CD8-positive, alpha-beta memory T cell (primary cell): ENCODE measurements at places on chromosomes 5 and 9. TPM values are rescaled to one million over a fixed set of nuclear protein-coding genes. Genes with fewer than 3 reads are reported as not detected.
A peak's percentile ranks its signal among the peaks of the same experiment; 100 is the strongest.

DNA sequence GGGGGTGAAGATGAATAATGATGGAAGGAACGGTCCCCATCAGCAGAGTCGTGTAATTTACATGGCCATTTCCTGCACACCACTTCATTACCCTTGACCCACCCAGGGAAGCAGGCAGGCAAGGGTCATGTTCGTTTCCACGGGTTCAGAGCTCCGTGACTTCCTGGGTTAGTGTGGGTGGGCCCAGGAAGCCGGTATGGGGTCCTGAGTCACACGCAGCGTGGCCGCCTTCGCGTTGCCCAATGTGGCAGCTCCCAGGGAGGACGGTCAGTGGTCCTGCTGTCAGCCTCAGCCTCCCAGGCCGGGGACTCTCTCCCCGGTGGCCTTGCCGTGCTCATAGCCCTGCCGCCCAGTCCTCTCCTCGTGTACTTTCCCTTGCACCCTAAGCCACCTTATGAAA is 5.1 kb upstream of the TERT start:
- H3K27ac ChIP-seq = no peak overlapping the region
- DNase-seq = no peak
- H3K4me1 ChIP-seq = no peaks in the 10 kb centered on the region
- no peak overlapping the region for H3K4me3 ChIP-seq
- H3K36me3 ChIP-seq = no peaks in the 10 kb centered on the region

The NOP16 gene
- total RNA-seq = 157 TPM

The PTGES gene
- not detected for total RNA-seq

The NTRK2 gene
- total RNA-seq = 0.26 TPM

GRCh38 chr5:146718609-146719008 is 159.9 kb downstream of the PPP2R2B start:
- no peak for DNase-seq
- H3K4me3 ChIP-seq = no peak overlapping the region
- H3K27me3 ChIP-seq = no peaks in the 10 kb centered on the region
- no peaks in the 10 kb centered on the region for H3K4me1 ChIP-seq

The SLC36A2 gene
- total RNA-seq = not detected

- H3K27me3 ChIP-seq = no peaks in the 10 kb centered on the region
- H3K4me3 ChIP-seq = no peak overlapping the region
- no peak overlapping the region for H3K27ac ChIP-seq
- no peaks in the 10 kb centered on the region for H3K36me3 ChIP-seq
Observed at GRCh38 chr5:141958546-141959172, 657 bp upstream of the PCDH12 start.

DNA sequence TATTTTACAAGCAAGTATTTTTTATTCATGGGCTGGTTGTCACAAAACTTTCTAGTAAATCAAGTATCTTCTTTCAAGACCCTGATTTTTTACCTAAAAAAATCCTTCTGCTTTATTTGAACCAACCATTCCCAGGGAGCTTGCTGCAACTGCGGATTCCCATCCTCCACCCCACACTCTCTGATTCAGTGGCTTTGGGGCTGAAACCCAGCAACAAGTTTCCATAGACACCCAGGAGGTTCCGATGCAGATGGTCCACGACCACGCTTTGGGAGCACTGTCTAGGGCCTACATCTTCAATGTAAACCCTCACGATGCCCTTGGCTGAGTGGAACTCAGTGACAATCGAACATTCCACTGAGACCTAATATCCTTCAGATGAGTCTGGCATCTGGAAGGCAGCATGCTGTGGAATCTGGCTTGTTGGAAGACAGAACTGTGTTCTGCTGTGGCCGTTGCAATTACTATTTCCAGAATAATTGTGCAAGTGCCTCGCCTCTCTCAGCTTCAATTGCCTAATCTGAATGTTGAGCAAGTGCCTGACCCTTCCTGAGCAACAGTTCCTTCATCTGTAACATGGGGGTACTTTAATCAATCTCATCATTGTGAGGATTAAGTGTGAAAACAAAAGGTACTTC is 105.1 kb downstream of the INSYN2B start:
- H3K36me3 ChIP-seq = no peaks in the 10 kb centered on the region
- no peak overlapping the region for H3K4me3 ChIP-seq
- no peaks in the 10 kb centered on the region for H3K27me3 ChIP-seq
- no peaks in the 10 kb centered on the region for H3K4me1 ChIP-seq

GRCh38 chr5:141101059-141101458 is 786 bp downstream of the PCDHB3 start:
- no peaks in the 10 kb centered on the region for H3K36me3 ChIP-seq
- H3K4me3 ChIP-seq = no peak overlapping the region
- no peaks in the 10 kb centered on the region for H3K4me1 ChIP-seq

The QRFP gene
- total RNA-seq = not detected

GRCh38 chr5:160293901-160294561 is 18.3 kb downstream of the CCNJL start:
- no peak for DNase-seq
- H3K4me1 ChIP-seq = no peaks in the 10 kb centered on the region
- no peak overlapping the region for H3K27ac ChIP-seq
- H3K4me3 ChIP-seq = no peak overlapping the region
- no peaks in the 10 kb centered on the region for H3K27me3 ChIP-seq

- H3K4me3 ChIP-seq = no peak overlapping the region
- no peak for DNase-seq
- peaks cover 6% of the 10 kb centered on the region for H3K4me1 ChIP-seq
- H3K36me3 ChIP-seq = no peaks in the 10 kb centered on the region
Observed at GRCh38 chr5:181194489-181195248, 10.3 kb downstream of the TRIM7 start.

- H3K36me3 ChIP-seq = no peaks in the 10 kb centered on the region
- H3K27ac ChIP-seq = no peak overlapping the region
- H3K27me3 ChIP-seq = no peaks in the 10 kb centered on the region
- no peak overlapping the region for H3K4me3 ChIP-seq
- no peak for DNase-seq
Observed at GRCh38 chr5:41445937-41446563, 64.4 kb downstream of the PLCXD3 start.

DNA sequence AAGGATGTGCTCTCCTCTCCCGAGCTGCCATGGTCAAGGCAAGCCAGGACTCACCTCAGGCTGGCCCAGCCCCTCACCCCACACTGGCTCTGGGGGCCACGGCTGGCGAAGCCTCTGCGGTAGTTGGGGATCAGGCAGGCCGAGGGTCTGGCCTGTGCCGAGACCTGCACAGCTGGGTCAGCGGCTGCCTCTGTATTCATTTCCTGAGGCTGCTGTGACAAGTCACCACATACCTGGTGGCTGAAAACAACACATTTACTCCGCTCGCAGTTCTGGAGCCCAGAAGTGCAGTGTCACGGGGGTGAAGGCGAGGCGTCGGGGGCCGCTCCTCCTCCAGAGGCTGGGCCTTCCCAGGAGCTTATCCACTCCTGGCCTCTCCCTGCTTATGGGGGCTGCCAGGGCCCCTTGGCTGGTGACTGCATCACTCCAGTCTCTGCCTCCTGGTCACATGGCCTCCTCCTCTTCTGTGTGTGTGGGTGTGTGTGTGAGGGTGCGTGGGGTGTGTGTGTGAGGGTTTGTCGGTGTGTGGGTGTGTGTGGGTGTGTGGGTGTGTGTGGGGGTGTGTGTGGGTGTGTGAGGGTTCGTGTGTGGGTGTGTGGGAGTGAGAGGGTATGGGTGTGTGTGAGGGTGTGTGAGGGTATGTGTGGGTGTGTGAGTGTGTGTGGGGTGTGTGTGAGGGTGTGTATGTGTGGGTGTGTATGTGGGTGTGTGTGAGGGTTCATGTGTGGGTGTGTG is 3.2 kb upstream of the SCGB3A1 start:
- no peak overlapping the region for H3K4me3 ChIP-seq
- no peaks in the 10 kb centered on the region for H3K36me3 ChIP-seq
- no peak for DNase-seq
- no peak overlapping the region for H3K27ac ChIP-seq
- no peaks in the 10 kb centered on the region for H3K27me3 ChIP-seq

DNA sequence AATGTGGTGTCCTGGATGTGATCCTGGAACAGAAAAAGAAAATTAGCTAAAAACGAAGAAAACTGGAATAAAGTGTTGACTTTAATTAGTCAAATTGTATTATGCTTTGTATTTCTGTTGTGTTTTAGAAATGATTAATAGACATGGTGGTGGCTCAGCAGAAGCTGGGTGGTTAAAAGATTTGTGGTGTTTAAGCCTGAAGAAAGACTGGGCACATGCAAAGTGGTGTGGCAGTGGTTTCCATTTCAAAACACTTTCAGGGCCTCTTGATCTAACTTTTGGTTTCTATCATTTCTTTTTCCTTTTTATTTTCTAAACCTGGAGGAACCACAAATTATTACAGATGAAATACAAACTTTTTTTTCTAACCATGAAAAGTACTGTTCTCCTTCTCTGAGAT is 44.1 kb downstream of the ADGRV1 start:
- no peaks in the 10 kb centered on the region for H3K27me3 ChIP-seq
- no peaks in the 10 kb centered on the region for H3K4me1 ChIP-seq
- DNase-seq = no peak
- H3K36me3 ChIP-seq = no peaks in the 10 kb centered on the region
- H3K27ac ChIP-seq = no peak overlapping the region

DNA sequence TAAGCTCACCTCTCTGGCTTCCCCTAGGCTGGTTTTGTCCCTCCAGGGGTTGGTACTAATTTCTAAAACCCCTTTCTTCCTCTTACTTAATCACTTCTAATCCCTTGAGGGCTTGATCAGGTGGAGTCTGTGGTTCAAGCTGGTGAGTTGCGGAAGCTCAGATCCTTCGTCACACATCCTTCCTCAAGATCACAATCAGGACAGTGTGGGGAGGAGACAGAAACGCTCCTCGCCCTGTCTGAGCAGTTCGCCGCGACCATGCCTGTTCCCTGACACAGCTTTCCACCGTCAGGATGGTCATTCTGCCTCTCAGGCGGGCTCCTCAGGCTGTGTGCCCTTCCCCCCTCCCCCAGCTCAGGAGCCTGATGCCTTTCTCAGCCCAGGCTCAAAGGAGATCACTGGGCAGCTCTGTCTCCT is 24.3 kb downstream of the CPLX2 start:
- no peaks in the 10 kb centered on the region for H3K27me3 ChIP-seq
- H3K27ac ChIP-seq = no peak overlapping the region
- H3K4me1 ChIP-seq = peaks cover 18% of the 10 kb centered on the region
- DNase-seq = peak; percentile 63

DNA sequence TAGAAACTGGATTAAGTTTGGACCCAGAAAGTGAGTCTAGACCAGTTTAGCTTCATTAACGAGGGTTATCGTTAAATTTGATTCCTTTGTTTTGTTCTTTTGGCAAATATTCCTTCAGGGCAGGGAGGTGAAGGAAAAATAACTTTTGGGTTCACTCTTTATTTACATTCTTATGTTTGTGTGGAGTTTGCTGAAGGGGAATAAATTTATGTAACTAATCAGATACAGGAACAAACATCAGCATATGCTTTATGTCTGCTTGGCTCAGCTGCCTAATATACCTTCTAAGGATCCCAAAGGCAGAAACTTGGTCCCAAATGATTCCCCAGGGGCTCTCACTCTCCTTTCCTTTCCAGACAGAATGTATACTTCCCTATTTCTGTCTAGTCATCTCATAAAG is 132.4 kb downstream of the MCTP1 start:
- H3K4me1 ChIP-seq = no peaks in the 10 kb centered on the region
- no peak overlapping the region for H3K4me3 ChIP-seq
- DNase-seq = no peak
- H3K36me3 ChIP-seq = no peaks in the 10 kb centered on the region
- H3K27me3 ChIP-seq = no peaks in the 10 kb centered on the region

DNA sequence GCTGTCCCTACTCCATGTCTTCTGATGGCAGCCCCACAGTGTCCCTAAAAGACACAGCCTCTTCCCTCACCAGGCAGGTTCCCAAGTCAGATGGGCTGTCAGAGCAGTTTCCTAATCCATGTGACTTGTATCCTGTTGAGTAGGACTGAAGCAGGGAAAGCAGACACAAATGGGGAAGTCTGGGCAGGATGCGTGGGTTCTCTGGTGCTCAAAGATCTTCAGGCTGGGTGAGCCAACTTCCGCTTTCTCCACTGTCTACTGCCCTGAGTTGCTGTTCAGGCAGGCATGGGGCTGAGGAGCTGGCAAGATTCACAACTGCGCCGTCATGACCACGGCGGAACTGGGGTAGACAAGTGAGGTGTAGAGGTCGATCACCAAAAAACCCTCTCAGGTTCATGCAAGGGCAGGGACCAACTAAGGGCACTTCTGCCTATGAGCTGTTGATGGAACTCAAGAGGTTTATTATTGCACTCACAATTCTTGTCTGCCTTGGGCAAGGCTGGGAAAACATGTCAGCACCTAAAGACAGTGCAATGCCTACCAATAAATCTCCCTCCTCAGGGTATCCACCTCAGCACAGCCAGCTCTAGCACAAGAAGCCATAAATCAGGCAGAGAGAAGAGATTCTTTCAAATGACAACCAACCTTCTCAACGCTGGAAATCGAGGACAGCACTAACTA is 83.4 kb downstream of the RAPGEF1 start:
- H3K4me3 ChIP-seq = no peak overlapping the region
- H3K4me1 ChIP-seq = peaks cover 42% of the 10 kb centered on the region
- peak overlapping the region; percentile 41 for H3K27ac ChIP-seq
- DNase-seq = peak; percentile 63
- H3K36me3 ChIP-seq = no peaks in the 10 kb centered on the region

DNA sequence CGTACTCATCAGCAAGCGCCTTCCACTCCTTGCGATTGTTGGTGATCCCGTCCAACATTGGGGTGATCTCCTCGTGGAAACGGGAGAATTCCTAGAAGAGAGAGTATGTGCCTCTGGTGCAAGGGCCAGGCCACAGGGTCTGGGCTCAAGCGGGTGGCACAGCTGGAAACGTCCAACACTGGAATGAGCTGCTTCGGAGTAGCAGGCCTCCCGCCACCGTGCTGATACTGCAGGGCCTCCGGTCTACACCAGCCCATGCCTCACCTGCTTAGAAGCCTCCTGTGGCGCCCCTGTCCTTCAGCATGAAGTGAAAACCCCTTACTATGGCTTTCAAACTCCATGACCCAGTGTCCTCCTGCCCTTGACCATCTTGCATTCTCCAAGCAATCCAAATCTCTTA is 81.4 kb downstream of the PDE6A start:
- H3K27me3 ChIP-seq = no peaks in the 10 kb centered on the region
- no peak overlapping the region for H3K4me3 ChIP-seq
- H3K36me3 ChIP-seq = no peaks in the 10 kb centered on the region
- H3K27ac ChIP-seq = no peak overlapping the region
- DNase-seq = no peak
- peaks cover 13% of the 10 kb centered on the region for H3K4me1 ChIP-seq

DNA sequence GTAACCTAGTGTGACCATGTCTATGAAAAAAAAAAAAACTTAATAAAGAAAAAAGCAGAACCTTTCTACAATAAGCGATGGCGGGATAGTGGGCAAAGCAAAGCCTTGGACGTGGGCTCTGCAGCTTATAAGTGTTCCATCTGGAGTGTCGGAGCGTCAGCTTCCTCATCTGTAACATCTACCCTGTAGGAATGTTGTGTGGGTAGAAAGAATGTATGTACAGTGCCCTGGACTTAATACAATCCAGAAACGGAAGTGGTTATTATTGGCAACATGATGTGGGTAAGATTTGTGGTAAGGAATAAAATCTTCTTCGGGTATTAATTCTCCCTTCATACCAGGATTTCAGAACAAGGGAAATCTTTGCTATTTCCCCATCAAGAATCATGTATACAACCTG is 66.5 kb downstream of the SEMA5A start:
- H3K36me3 ChIP-seq = no peaks in the 10 kb centered on the region
- H3K4me3 ChIP-seq = no peak overlapping the region
- no peaks in the 10 kb centered on the region for H3K4me1 ChIP-seq
- no peak overlapping the region for H3K27ac ChIP-seq
- no peak for DNase-seq

- no peaks in the 10 kb centered on the region for H3K27me3 ChIP-seq
- H3K4me1 ChIP-seq = no peaks in the 10 kb centered on the region
- H3K4me3 ChIP-seq = no peak overlapping the region
- no peak overlapping the region for H3K27ac ChIP-seq
- DNase-seq = no peak
- H3K36me3 ChIP-seq = no peaks in the 10 kb centered on the region
Observed at GRCh38 chr9:80797831-80798688, 891.3 kb downstream of the TLE1 start.

The ESM1 gene
- 0.37 TPM for total RNA-seq
